NCI-H1105 treated with DMSO at 0.1 percent for 48 hours (cell line): ENCODE measurements at places on chromosomes 2 and 18.

DNA sequence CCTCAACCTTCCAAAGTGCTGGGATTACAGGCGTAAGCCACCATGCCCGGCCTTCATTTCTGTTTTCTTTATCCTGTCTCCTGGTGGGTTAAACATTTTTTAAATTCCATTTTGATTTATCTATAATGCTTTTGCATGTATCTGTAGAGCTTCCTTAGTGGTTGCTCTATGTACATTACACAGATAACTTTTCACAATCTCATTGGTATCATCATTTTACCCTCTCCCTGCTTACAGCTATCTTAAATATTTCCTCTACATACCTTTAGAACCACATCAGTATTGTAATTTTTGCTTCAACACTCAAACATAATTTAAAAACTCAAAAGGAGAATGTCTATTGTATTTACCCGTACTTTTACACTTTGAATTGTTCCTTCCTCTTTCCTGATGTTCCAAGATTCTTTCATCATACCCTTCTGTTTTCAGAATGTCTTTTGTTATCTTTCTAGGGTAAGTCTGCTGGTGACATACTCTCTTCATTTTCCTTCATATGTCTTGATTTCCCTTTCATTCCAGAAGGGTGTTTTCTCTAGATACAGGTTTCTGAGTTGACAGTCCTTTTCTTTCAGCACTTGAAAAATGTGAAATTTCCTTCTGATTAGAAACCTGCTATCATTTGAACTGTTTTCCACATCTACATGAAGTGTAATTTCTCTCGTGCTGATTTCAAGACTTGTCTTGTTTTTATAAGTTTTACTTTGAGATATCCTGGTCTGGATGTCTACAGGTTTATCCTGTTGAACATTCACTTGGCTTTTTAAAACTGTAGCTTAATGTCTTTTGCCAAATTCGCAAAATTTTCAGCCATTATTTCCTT is 21.9 kb downstream of the PPP3R1 start:
- DNase-seq: no peak

- no peak for DNase-seq
These were observed 26.0 kb downstream of the SNORC start for GRCh38 chr2:232896111-232896510.

DNA sequence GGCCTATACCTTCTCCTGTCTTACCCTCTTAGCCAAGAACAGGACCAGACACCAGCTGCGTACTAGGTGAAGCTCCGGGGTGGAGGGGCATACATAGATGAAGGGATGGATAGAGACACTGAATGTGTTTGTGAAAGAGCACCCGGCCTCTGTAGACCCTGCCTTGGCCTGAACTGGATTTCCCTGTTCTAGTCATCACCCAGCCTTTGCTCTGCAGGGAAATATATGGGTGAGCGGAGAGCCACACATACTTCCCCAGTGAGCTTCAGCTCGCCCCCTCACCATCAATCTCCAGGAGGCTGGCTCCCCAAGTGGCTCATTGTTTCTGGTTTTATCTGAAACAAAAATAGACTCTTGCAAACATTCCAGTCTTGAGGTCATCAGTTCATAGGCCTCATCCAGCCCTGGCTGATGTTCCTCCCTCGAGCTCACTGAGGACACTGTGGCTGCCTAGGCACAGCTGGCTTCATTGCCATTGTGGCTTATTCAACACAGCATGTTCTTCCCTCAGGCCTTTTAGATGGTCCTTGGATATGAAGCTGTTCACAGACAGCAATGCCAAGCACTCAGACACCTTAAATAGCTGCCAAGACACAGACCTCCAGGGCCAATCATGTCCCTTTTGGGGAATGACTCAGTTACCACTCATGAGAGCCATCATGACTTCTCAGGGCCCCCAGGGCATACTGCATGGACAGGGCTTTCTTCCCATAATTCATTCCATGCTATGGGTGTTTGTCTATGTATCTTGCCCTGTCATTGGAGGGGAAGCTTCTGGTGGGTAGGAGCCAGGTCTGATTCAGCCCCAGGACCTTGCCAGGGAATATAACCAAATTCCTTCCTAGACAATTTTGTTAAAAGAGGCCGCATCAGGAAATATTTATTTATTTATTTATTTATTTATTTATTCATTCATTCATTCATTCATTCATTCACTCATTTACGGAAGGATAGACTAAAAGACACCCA is 82.4 kb downstream of the TTC32 start:
- no peak for DNase-seq

- DNase-seq: no peak
These were observed 222.3 kb downstream of the ZBTB7C start for GRCh38 chr18:48186861-48187260.

- DNase-seq: no peak
These were observed 11.4 kb upstream of the XPO1 start for GRCh38 chr2:61549546-61549945.

GRCh38 chr2:9761577-9761976 is 81.7 kb upstream of the TAF1B start:
- DNase-seq: no peak

GRCh38 chr2:233000886-233001750 is 11.9 kb downstream of the NGEF start:
- DNase-seq: no peak

DNA sequence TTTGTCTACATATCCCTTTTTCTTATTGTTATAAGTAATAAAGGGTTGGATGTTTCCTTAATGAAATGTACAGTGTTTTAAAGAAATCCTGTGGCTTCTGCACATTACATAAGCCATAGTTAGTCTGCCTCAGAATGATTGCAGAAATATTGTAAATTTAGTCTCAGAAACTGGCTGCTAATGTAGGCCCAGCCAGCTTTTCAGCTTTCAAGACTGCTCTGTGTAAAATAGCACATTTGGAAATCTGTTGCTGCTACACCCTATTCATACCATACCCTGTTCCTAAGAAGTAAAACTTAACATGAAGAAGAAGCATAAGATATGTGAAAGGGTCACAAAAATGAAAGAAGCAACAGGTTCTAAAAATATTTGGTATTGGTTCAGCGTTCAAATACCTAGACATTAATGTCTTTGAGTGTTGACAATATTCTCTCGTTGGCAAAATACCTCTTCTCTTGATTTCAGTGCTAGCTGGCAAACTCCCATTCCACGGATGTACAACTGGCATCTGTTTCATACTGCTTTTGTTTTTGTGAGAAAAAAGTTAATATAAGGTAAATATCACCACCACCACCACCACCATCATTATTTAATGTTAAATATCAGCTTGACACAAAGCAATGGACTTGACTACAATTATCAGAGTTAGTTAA is 19.2 kb upstream of the NCKAP1 start:
- DNase-seq: no peak
